ENCODE measurements at places on chromosomes 3 and 15.

- DNase-seq = peak; percentile 96
Observed at GRCh38 chr3:15982667-15983196, 185.0 kb upstream of the ANKRD28 start.

DNA sequence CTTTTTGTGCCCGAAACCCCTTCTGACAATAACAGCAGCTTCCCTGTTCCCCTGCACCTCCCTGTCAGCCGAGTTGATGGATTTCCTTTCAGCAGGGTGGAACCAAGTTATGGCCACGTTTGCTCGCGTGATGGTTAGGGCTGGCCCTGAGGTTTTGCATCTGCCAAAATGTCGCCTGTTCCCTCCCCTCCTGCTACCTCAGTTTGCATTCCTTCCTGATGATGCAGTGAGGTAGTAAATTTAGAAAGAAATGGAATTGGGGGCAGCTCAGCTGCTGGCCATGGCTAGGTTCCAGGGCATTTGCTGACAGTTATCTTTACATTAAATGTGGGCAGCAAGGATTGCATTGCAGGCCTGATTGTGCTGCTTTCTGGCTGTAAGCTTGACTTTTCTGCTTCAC is 13.2 kb downstream of the LIMD1 start:
- peak; percentile 68 for DNase-seq

DNA sequence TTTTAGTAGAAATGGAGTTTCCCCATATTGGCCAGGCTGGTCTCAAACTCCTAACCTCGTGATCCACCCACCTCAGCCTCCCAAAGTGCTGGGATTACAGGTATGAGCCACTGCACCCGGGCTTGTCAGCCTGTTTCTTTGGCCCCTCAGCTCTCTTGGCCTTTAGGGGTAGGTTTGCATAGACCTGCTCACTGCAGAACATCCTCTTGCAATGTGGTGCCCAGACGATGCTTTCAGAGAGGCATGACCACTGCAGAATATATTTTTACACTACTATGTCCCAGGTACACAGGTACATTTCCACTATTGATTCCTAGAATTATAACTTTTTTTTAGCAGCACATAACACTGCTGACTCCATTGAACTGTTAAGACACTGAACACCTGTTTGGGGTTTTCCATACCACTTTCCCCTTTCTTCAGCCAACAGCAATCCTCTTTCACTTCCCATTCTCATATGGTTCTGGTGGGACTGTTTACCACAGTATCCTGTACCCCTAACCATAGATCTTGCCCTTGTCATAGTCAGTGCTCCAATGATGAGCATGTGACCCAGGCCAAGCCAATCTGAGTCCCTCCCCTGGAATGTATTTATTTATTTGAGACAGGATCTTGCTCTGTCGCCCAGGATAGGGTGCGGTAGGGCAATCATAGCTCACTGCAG is 21.1 kb downstream of the CCDC32 start:
- no peak for DNase-seq

DNA sequence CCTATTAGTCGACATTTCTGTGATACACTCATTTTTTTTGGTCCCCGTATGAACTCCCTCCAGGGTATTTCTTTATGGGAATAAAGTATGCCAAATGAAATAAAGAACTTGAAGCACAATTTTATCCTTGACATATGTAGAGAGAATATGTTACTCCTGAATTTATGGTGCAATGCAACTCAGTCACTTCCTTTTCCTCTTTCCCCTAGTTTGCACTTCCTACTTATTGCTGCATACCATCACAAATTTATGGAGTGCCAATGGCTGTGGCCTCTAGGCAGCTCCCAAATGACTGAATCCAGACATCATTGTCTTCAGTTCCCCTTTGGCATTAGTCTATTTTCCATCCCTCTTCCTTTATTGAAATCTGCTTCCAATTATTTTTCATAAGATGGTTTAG is 403.5 kb downstream of the FHIT start:
- no peak for DNase-seq

DNA sequence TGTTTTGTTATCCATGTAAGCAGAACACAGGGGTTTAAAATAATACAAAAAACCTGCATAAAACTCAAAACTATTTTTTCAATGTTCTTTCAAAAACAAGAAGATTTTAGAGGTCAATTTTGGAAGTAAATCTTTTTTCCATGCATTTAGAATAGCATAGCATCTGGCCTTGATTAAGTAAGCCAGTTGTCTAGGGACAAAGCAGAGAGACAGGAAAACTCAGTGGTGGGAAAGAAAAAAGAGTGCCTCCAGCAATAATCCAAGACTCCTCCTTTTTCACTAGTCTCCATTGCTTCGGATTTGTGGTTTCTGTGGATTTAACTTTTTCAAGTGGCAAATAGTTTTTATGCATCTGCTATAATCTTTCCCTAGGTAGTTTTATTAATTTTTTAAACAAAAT is 88.9 kb downstream of the SUCNR1 start:
- peak; percentile 12 for DNase-seq
